ENCODE measurements at places on chromosomes 13 and 19. TPM values are rescaled to one million over a fixed set of nuclear protein-coding genes. Genes with fewer than 3 reads are reported as not detected.

Gene ZNF784
- 5.6 TPM for total RNA-seq

Gene ZNF93
- total RNA-seq: 123 TPM

Gene NCLN
- total RNA-seq: 125 TPM

Gene SIGLEC8
- total RNA-seq: not detected

Gene ERICH4
- total RNA-seq: not detected

Gene LSR
- total RNA-seq: 212 TPM

Gene KLK1
- total RNA-seq: not detected

Gene PEAK3
- not detected for total RNA-seq

Gene TEKTIP1
- total RNA-seq: not detected

Gene ANKLE1
- total RNA-seq: 20.2 TPM

Gene TNNI3
- 27.9 TPM for total RNA-seq

DNA sequence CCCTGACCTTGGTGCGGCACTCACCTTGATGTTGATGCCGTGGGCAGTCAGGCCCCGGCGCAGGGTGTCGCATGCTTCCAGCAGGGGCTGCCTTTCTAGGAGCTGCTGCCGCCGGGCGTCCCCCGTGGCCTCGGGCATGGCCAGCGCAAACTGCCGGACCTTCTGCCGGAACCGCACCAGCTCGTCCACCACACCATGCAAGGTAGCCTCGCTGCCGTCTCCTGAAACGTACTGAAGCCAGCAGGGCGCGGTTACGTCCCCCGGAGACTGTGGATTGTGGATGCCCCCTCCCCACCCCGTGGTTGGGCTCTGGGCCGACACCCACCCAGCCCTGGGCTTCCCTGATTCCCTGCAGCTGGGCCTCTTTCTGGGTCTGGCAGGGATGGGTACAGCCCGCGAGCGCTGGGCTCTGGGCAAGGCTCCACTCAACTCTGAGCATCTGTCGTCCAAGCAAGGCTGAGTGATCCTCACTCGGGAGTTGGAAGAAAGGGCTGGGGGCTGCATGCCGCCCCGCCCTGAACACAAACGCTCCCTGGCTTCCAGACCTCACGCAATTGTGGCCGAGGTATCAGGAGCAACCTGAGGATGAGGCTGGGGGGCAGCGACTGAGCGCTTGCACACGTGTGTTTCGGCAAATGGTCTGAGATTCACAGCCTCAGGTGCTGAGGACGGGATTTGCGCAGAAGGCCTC, 27.1 kb downstream of the NAXD start:
- no peak overlapping the region for H3K27ac ChIP-seq
- DNase-seq: no peak
- peaks cover 6% of the 10 kb centered on the region for H3K4me1 ChIP-seq
- H3K36me3 ChIP-seq: peaks cover 6% of the 10 kb centered on the region
- H3K4me3 ChIP-seq: no peak overlapping the region
- H3K27me3 ChIP-seq: no peaks in the 10 kb centered on the region

DNA sequence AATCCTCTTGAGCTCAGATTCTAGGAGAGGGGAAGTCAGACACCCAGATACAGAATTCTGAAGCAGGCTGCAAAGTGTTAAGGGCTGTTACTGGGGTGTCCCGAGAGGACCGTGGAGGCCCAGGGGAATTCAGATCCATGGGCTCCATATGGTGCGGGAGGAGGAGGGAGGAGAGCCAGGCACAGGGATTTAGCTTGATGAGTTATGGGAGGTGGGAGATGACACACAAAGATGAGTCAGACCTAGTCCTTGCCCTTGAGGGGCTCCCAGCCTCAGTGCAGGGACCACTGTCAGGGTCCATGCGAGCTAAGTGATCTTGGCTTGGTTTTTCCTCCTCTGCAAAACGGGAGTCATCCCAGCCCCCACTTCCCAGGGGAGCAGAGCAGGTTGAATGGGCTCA, 14.4 kb upstream of the GIPR start:
- H3K27me3 ChIP-seq: no peaks in the 10 kb centered on the region
- DNase-seq: no peak
- H3K27ac ChIP-seq: no peak overlapping the region

DNA sequence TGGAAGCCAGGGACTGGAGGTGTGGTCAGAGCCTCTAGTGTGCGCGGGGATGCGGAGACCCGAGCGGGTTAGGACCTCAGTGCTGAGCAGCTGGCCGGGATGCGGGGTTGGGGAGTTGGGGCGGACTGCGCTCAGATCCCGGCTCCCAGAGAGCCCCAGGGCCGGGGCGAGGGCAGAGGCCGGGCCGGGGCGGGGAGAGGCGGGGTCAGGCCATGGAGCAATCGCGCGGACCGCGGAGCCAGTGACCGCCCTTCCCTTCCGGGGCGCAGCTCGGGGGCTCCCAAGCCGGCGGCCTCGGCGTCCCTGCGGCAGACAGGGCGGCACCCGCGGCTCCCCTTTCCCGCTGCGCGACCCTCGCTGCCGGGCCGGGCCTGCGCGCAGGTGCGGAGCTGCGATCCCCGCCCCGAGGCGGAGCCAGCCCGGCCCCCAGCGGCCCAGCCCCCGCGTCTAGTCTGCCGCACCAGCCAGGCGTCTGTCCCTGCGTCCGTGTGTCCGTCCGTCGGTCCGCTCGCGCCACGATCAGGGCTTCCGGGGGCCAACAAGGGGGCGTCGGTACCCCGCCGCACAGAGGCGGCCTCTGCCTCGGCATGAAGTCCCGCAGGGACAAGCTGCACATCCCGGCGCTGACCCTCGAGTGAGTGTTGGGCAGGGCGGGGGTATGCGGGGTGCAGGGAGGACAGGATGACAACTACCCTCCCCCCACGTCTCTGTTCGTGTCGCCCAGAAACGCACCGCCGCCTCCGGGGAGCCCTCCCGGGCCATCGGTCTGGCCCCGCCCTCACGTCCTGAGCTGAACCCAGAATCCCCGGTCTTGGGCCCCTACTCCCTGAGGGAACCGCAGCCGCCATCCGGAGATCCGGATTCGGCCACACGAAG, 12.4 kb downstream of the MAST3 start:
- no peaks in the 10 kb centered on the region for H3K36me3 ChIP-seq
- peaks cover 6% of the 10 kb centered on the region for H3K4me1 ChIP-seq
- H3K4me3 ChIP-seq: peak overlapping the region; percentile 90

DNA sequence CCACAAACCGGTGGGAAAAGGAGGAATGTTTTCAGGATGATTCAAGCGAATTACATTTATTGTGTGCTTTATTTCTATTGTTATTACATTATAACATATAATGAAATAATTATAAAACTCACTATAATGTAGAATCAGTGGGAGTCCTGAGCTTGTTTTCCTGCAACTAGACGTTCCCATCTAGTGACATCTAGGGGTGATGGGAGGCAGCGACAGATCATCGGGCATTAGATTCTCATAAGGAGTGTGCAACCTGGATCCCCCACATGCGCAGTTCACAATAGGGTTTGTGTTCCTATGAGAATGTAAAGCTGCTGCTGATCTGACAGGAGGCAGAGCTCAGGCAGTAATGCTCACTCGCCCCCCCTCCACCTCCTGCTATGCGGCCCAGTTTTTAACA, 54.5 kb downstream of the SPTBN4 start:
- H3K4me1 ChIP-seq: no peaks in the 10 kb centered on the region
- no peak for DNase-seq
- no peaks in the 10 kb centered on the region for H3K36me3 ChIP-seq
- H3K4me3 ChIP-seq: no peak overlapping the region

- H3K36me3 ChIP-seq: no peaks in the 10 kb centered on the region
- no peaks in the 10 kb centered on the region for H3K27me3 ChIP-seq
- H3K27ac ChIP-seq: peak overlapping the region; percentile 60
- H3K4me3 ChIP-seq: no peak overlapping the region
- peaks cover 27% of the 10 kb centered on the region for H3K4me1 ChIP-seq
These were observed 36.6 kb downstream of the LHFPL6 start for GRCh38 chr13:39566216-39566869.

GRCh38 chr13:98892821-98893220, 85.0 kb downstream of the DOCK9 start:
- DNase-seq: peak; percentile 24
- H3K27me3 ChIP-seq: no peaks in the 10 kb centered on the region
- H3K36me3 ChIP-seq: no peaks in the 10 kb centered on the region
- peaks cover 47% of the 10 kb centered on the region for H3K4me1 ChIP-seq
- no peak overlapping the region for H3K27ac ChIP-seq

GRCh38 chr19:7427944-7428343, 60.9 kb downstream of the PEX11G start:
- DNase-seq: no peak
- no peaks in the 10 kb centered on the region for H3K27me3 ChIP-seq
- no peaks in the 10 kb centered on the region for H3K36me3 ChIP-seq
- no peak overlapping the region for H3K4me3 ChIP-seq
- no peaks in the 10 kb centered on the region for H3K4me1 ChIP-seq

DNA sequence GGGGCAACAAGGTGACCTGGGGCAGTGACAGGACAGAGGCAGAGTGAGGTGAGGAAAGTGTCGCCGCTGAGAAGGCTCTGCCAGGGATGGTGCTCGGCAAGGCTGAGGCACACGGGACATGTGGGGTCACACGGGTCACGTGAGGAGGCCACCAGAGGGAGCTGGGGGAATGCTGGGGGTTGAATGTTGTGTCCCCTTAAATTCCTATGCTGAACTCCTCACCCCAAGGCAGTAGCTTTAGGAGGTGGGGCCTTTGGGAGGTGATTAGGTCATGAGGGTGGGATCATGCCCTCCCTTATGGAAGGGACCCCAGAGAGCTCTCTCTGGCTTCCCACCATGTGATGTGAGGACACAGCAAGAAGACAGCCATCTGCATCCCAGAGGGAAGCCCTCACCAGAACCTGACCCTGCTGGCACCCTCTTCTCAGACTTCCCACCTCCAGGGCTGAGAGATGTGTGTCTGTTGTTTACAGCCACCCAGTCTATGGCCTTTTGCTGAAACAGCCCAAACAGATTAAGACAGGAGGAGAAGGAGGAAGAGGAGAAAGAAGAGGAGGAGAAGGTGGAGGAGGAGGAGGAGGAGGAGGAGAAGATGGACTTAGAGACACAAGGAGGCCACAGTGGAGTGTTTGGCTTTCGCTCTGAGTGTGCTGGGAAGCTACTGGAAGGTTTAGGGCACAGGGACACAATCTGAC, 35.4 kb downstream of the RFX2 start:
- H3K4me3 ChIP-seq: no peak overlapping the region
- no peak for DNase-seq
- no peaks in the 10 kb centered on the region for H3K4me1 ChIP-seq
- no peaks in the 10 kb centered on the region for H3K27me3 ChIP-seq
- H3K36me3 ChIP-seq: no peaks in the 10 kb centered on the region

- H3K27me3 ChIP-seq: no peaks in the 10 kb centered on the region
- H3K4me3 ChIP-seq: peak overlapping the region; percentile 20
- no peaks in the 10 kb centered on the region for H3K36me3 ChIP-seq
- DNase-seq: peak; percentile 44
- H3K27ac ChIP-seq: no peak overlapping the region
- no peaks in the 10 kb centered on the region for H3K4me1 ChIP-seq
These were observed 65.0 kb upstream of the TRPC4 start for GRCh38 chr13:37934339-37935191.

GRCh38 chr19:29974701-29975100, 32.7 kb downstream of the URI1 start:
- DNase-seq: no peak
- no peak overlapping the region for H3K4me3 ChIP-seq
- peaks cover 12% of the 10 kb centered on the region for H3K4me1 ChIP-seq
- no peak overlapping the region for H3K27ac ChIP-seq
- no peaks in the 10 kb centered on the region for H3K36me3 ChIP-seq

- no peaks in the 10 kb centered on the region for H3K27me3 ChIP-seq
- H3K4me1 ChIP-seq: no peaks in the 10 kb centered on the region
- no peak overlapping the region for H3K4me3 ChIP-seq
- no peak for DNase-seq
- H3K27ac ChIP-seq: no peak overlapping the region
These were observed 257.7 kb downstream of the SLITRK6 start for GRCh38 chr13:85541476-85541875.

DNA sequence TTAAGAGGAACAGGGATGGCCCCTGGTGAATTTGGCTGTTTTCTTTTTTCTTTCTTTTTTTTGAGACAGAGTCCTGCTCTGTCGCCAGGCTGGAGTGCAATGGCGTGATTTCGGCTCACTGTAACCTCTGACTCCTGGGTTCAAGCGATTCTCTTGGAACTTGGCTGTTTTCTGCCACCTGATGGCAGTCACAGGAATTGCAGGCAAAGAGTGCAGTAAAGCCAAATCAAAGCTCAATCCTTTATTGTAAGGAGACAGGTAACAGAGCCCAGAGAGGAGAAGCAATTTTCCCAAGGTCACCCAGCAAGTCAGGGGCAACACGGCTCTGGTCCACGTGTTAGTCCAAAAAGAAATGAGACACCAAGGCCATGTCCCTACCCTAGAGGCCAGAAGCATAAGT, 6.2 kb downstream of the TINCR start:
- no peak overlapping the region for H3K4me3 ChIP-seq
- no peaks in the 10 kb centered on the region for H3K4me1 ChIP-seq
- H3K36me3 ChIP-seq: no peaks in the 10 kb centered on the region
- no peak overlapping the region for H3K27ac ChIP-seq
- DNase-seq: no peak

- DNase-seq: no peak
- no peaks in the 10 kb centered on the region for H3K36me3 ChIP-seq
- H3K27me3 ChIP-seq: no peaks in the 10 kb centered on the region
- H3K27ac ChIP-seq: no peak overlapping the region
- no peak overlapping the region for H3K4me3 ChIP-seq
These were observed 7.7 kb downstream of the LMNB2 start for GRCh38 chr19:2449019-2449418.

DNA sequence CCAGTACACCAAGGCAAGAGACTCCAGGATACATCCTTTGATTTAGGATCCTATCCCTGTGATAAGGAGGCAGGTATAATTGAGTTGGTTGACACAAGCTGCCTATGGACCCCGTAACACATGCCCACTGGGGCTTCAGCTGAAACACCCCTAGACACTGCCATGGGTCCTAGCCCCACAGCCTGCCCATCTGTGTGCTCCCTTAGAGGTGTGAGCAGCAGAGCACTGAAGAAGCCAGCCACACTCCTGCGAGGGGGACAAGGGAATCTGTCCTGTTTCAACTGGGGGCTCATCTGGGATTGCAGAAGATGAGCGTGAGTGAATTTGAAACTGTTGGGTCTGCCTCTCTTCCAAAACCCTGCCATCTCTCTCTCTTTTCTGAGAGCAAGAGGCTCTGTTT, 385.9 kb upstream of the SLITRK6 start:
- H3K27me3 ChIP-seq: no peaks in the 10 kb centered on the region
- no peak for DNase-seq
- H3K4me3 ChIP-seq: no peak overlapping the region
- H3K27ac ChIP-seq: no peak overlapping the region
- H3K36me3 ChIP-seq: no peaks in the 10 kb centered on the region

DNA sequence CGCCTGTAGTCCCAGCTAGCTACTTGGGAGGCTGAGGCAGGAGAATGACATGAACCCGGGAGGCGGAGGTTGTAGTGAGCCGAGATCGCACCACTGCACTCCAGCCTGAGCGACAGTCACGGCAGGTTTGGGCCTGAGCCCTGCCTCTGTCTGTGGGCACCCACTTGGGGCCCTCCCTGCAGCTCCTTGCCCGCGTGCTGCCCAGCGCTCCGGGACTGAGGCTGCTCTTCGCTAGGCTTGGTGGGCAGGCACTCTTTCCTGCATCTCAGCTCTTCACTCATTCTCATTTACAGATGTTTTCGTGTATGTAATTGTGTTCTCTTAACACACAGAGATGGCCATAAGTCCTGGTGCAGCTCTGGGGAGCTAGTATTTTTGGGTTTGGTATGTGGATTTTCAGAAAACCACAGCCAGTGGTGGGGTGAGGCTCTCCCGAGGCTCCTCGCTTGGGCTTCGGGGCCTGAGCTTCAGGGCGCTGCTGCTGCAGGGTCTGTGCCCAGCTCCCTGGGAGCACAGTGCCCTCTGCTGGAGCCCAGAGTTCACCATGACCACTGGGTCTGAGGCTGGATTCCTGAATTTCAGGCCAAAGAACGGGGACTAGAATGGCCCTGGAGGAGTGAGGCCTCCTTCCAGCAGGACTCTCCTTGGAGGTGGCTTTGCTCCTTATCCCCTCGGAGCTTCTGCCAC, 15.2 kb downstream of the UPF1 start:
- H3K4me1 ChIP-seq: no peaks in the 10 kb centered on the region
- peak overlapping the region; percentile 64 for H3K27ac ChIP-seq
- no peaks in the 10 kb centered on the region for H3K27me3 ChIP-seq
- H3K4me3 ChIP-seq: no peak overlapping the region
- peaks cover 29% of the 10 kb centered on the region for H3K36me3 ChIP-seq
- peak; percentile 92 for DNase-seq
